ENCODE measurements at places on chromosomes 5 and 9.

GRCh38 chr5:127878174-127878750 lies 175.1 kb downstream of the CCDC192 start:
- DNase-seq = no peak

GRCh38 chr5:175696139-175696854 lies 38.4 kb downstream of the HRH2 start:
- DNase-seq = no peak

GRCh38 chr5:127894461-127894860 lies 189.1 kb upstream of the SLC12A2 start:
- DNase-seq = no peak

DNA sequence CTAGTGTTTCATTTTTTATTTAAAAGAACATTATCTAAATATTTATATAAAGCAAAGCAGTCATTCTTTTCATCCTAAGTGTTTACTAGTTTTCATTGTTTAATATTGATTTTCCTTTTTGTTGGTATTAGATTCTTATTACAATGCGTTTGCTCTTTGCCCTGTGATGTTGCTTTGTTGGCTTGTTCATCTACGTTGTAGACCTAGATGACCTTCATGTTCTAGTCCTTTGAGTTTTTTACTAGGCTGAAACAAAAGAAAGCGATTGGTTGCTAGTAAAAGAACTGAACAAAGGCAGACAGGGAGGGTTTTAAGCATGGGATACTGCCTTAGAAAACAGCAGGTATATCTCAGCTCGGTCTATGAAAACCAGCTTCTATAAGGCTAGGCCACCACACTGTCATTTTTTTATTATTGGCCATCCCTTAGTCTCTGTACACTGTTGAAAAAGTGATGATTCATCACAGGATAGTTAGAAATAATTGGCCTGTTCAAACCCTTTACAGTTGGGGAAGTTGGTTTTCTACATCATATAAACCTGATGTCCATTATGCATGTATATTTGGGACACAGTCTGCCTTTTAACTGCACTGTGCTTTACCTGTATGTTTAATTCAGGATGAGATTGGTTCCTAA lies 119.0 kb downstream of the ZCCHC7 start:
- DNase-seq = no peak

DNA sequence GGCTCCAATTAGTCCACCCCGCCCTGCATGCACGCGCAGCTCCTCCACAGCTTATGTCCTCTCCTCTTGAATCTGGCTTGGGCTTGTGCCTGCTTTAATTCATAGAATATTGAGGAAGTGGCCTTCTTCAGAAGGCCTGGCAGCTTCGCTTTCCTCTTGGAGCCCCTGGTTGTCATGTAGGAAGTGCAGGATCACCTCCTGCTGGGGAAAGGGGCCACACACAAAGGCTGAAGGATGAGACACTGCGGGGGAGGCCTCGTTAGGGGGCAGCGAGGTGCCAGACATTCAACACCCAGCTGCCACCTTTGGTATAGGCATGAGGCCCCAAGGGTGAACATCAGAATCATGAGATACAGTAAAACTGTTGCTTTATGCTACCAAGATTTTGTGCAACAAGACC lies 2.7 kb upstream of the CNOT6 start:
- DNase-seq = no peak

- DNase-seq = no peak
These were observed 137.6 kb upstream of the COL5A1 start for GRCh38 chr9:134504106-134504385.

- DNase-seq = no peak
These were observed 438 bp downstream of the NSUN2 start for GRCh38 chr5:6632324-6632887.
